ENCODE measurements at places on chromosomes 16 and 17.

DNA sequence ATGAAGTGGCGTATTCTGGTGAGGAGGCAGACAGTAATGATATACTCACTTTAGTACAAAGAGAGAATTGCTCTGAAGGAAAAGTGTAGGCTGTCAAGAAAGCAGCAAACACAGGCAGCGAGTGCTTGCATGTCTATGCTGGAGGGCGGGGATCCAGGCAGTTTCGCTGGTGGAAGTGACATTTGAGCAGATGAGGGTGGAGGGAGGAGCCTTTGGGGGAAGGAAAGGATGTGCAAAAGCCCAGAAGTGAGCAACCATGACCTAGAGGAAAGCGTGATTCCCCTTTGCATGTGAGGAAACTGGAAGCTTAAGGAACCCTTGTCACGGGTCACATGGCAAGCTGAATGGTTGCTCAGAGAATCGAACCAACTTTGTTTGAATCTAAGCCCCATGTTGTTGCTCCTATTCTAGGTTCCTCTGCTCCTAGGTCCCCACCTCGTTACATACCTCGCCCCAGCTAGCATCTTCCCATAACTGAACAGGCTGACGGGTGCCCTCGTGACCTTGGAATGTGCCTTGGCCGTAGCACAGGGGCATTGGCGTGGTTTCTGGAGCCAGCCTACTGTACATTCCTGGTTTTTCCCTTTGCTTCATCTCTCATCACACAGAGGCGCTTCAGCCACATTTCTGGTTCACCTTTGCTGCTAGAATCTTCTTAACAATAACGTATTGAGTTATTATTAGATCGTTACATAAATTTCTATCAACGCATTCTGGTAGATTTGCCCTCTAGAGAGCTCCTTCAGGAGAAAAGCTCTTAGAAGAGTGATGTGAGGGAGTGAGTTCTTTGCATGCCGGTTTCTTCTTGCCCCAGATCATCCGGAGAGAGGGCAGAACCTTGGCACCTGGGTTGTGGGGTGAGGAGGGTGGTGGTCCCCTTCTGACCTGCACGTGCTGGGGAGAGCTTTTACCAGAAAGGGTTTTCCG, 191.8 kb downstream of the SNX29 start:
- no peak for ATAC-seq

DNA sequence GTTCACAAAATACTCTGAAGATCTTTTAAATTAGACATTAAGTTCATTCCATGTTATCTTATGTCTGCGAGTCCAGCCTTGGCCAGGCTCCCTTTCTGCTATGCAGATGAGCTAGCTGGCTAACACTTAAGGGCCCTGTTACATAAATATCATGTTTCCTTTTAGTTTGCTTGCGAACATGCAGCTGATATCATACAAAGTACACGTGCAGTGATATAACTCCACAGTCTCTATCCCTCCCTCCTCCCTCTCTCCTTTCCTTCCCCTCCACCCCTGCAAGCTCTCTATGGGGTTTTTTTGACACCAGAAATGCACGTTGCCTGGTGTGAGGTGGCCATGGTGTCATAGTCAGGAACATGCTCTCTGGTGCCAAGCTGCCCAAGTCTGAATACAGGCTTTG, 46.1 kb downstream of the ARHGAP17 start:
- ATAC-seq = no peak

GRCh38 chr17:65537845-65538674, 23.4 kb downstream of the AXIN2 start:
- ATAC-seq = no peak

GRCh38 chr16:70157477-70158260, 15.9 kb upstream of the CLEC18C start:
- ATAC-seq = peak; percentile 7

DNA sequence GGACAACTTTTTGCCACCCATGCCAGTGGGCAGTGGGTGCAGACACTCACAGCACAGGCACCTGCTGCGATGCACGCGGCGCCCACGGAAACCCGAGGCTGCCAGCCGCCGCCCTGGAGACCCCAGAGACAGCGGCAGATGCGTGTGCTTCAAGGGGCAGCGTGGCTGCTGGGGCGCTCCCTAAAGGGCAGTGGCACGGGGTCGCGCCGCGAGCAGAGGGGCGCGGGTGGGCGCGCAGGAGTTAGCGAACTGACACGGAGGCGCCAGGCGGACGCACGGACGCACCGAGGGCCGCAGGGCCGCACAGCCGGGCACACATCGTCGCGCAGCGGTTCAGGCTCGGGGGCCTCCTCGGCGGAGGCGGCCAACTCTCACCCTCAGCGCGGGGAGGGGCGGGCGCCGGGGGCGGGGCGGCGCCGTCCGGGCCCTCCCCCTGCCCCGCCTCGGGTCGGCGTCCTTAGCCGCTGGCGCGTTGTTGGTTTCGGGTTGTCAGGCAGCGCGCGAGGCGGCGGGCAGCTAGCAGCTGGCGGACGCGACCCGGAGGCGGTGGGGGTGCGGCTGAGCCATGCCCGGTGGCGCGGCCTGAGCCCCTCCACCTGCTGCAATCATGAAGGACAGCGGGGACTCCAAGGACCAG, at the start of gene KIF19:
Gene KIF19 (plus strand): TSS at position 484 of the 637 bp plus-strand sequence. CDS start 124 bp downstream, at position 608.
- ATAC-seq = peak; percentile 86

- ATAC-seq = no peak
These were observed 35.7 kb downstream of the TMC6 start for GRCh38 chr17:78092794-78093324.

DNA sequence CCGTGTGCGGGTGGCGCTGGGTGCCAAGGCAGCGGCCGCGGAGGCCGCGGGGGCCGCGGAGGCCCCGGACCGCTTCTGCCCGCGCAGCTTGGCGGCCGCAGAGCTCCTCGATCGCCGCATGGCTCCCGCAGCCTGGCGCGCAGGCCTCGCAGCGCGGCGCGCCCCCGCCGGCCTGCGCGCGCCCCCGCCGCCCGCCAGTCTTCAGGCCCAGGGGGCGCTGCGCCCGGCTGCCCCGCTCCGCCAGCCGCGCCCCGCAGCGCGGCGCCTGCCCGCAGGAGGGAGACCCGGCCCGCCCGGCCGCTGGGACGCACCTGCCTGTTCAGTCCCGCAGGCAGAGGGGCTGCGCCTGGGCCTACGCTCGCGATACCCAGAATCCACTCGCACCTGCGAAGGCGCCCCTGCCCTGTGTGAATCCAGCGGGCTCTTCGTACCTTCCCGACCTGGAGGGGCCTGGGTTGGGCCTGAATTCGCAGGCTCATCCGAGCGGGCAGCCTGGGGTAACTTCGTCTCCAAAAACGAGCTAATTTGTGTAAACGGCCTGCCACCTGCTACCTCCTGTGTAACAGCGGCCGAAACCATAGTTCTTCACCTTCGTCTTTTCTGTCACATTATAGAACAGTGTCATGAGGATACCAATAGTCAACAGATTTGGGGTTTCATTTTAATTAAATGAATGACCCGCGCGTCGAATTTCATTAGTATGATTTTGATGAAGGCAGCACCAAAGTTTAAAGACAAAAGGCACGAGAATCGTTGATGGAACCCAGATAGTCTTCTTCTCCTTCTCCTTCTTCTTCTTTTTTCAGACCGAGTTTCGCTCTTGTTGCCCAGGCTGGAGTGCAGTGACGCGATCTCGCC, at the start of gene CENPV:
Gene CENPV (minus strand): TSS at position 153 of the 858 bp plus-strand sequence. CDS start 33 bp downstream, at position 120.
- ATAC-seq = peak; percentile 78

GRCh38 chr16:16032271-16032979, 83.0 kb downstream of the ABCC1 start:
- no peak for ATAC-seq

DNA sequence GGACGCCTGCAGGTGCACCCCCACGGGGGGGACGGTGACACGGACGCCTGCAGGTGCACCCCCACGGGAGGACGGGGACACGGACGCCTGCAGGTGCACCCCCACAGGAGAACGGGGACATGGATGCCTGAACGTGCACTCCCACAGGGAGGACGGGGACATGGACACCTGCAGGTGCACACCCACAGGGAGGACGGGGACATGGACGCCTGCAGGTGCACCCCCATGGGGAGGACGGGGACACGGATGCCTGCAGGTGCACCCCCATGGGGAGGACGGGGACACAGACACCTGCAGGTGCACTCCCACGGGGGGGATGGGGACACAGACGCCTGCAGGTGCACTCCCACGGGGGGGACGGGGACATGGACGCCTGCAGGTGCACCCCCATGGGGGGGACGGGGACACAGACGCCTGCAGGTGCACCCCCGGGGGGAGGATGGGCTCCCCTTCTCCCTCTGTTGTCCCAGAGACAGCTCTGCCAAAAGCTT, 114.5 kb upstream of the METRNL start:
- no peak for ATAC-seq

GRCh38 chr17:77254951-77255825, 114.4 kb downstream of the SEC14L1 start:
- no peak for ATAC-seq

DNA sequence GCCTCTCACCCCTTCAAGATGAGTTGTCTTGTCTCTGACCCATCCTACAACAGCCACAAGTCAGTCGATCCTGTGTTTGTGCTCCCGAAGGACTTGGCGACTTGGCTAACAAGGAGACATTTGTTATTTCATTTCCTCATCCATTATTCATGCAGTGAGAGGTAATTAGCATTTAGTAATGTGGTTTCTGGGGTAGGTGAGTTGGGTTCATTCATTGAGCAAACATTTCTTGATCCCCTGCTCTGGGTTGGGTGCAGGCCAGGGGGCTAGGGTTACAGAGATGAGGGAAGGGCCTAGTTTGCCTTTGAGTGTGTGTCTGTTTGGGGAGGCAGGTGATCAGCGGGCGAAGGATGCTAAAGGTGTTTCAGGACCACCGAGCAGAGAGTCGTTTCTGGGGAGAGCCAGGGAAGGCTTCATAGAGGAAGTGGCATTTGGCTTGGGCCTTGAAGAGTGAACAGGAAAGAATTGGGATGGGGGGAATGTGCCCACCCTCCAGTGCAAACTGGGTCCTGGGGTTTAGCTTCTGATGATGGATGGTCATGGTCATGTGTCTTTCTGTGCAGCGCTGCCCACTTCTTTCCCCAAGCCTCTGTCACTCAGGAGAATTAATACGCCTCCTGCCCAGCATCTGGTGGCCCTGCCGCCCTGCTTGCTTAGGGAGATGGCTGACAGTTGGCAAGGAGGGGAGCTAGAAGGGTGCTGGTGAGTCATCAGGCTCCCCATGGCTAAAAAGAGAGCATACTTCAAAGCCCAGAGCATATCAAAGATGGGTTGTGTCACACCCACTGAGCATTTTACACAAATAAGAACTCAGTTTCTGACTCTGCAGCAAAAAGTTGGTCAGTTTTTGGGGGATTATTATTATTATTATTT, 38.5 kb downstream of the MSI2 start:
- ATAC-seq = peak; percentile 87

GRCh38 chr17:76479515-76480060, 12.2 kb downstream of the AANAT start:
- ATAC-seq = no peak

GRCh38 chr17:20184977-20185619, 175.9 kb downstream of the SPECC1 start:
- no peak for ATAC-seq

DNA sequence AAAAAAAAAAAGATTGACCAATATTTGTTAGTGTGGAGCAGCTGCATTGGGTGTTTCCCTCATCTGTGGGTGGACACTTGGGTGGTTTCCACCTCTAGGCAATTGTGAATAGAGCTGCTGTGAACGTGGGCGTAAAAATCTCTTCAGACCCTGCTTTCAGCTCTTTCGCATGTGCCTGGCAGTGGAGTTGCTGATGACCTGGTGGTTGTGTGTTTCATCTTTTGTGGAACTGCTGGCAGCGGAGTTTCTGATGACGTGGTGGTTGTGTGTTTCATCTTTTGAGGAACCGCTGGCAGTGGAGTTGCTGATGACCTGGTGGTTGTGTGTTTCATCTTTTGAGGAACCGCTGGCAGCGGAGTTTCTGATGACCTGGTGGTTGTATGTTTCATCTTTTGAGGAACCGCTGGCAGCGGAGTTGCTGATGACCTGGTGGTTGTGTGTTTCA, 21.4 kb downstream of the ZC3H18 start:
- peak; percentile 67 for ATAC-seq

- ATAC-seq = no peak
These were observed 15.1 kb downstream of the ANKFY1 start for GRCh38 chr17:4248504-4249277.

- ATAC-seq = no peak
These were observed 5.0 kb downstream of the HAS3 start for GRCh38 chr16:69110406-69110805.

- ATAC-seq = no peak
These were observed 187.9 kb upstream of the CHMP6 start for GRCh38 chr17:80803451-80804428.

- ATAC-seq = peak; percentile 43
These were observed 10.8 kb downstream of the TMEM235 start for GRCh38 chr17:78242024-78242742.

DNA sequence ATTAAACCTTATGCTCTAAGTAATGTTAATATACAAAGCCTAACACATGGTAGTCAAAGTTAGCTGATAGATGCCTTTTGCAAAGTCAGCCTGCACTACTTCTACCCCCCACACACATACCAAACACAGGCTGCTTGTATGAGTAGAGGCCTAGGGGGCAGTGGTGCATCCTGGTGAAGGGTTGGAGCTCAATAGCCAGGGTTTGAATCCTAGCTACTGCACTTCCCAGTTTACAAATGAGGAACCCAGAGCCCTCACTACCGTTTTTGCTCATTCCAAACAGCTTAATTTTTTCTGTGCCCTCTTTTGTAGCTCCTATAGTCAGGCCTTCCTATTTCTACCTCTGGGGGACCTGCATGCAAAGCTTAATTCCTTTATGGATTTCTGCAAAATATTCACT, 18.9 kb upstream of the HYDIN start:
- ATAC-seq = no peak

Measured in activated CD4-positive, CD25-positive, alpha-beta regulatory T cell treated with anti-CD3 and anti-CD28 coated beads, Interleukin-2, amount 50 U/mL, for 24 hours (primary cell).